AG08395 (cell line): ENCODE measurements at places on chromosomes 12 and 14.

GRCh38 chr12:19491863-19492262 lies 52.6 kb downstream of the AEBP2 start:
- DNase-seq, result no peak

DNA sequence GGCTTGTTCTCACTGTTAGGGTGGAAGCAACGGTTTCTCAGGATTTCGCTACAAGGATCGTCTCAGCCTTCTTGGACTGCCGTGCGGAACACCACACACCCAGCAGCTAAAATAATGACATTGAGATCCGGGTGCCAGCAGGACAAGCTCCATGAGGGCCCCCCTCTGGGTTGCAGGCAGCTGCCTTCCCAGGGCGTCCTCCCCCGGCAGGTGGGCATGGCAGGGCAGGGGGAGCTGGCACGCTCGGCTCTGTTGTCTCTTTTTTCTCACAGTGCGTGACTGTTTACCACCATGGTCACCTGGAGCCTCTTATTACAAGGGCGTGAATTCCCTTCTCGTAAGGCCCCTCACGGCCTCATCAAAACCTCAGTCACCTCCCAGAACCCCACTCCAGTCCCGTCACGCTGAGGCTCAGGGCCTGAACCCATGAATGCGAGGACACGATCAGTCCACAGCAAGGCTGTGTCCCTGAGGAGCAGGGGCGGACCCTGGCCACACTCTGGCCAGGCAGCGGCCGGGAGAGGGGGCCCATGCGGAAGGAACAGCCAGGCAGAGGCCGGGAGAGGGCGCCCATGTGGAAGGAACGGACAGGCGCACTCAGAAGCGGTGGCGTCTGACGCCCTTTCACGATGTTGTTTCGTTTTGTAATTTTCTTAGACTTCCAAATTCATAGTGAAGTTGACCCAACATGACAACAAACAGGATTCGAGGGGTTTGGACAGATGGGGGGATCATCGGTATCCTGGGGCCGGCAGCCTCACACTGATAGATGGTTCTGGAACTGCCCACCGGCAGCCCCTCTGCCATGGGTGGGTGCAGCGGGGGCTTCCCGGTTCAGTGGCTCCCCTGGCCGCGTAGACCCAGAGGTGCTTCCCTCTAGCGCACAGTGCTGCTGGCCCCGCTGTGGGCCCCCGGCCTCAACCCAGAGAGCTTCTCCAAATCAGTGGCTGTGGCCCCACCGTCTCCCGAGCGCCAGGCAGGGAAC lies 10.0 kb downstream of the LRCOL1 start:
- DNase-seq, result peak; percentile 74

- no peak for DNase-seq
Observed at GRCh38 chr12:62878211-62878610, 56.7 kb downstream of the PPM1H start.

DNA sequence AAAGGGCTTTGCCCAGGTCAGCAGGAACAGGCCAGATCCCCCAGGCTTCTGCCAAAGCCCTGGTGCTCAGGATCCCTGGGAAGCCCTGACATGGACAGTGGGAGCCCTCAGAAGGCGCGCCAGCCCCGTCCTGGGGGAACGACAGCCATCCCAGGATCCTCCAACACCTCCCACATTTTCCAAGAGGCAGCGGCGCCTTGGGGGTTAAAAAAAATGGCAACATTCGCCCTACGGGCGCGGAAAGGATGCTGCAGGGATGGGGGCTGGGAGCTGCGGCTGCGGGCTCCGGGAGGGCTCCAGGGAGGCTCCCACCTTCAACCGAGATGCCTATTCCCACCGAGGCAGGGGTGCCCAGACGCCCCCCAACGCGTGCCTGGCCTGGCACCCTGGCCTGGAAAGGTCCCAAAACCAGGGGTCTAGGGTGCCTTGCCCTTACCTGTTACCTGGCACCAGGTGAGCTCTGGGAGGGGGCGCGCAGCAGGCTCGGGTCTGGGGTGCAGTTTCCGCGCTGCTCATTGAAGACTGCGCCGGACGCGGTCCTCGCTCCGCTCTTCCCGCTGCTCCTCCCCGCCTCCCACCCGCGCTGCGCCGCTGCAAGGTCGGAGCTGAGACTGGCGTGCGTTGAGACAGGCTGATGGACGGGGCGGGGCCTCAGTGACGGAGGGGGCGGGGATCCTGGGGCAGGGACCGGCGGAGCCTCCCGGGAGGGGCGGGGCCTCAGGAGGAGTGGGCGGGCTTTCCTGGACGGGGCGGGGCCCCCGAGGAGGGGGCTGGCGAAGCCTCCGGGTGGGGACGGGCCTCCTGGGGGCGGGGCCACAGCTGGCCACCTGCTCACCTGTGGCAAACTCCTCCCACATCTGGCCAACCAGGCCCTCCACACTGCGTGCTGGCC lies at the start of gene ABCB9:
Gene ABCB9 (minus strand): TSS at position 613 of the 892 bp plus-strand sequence. CDS start 6,228 bp downstream, outside the sequence.
- peak; percentile 98 for DNase-seq

- DNase-seq, result peak; percentile 15
Observed at GRCh38 chr14:66638689-66639088, 130.7 kb downstream of the GPHN start.

- DNase-seq, result no peak
Observed at GRCh38 chr14:101554991-101555668, 6.2 kb upstream of the DIO3 start.

- DNase-seq, result no peak
Observed at GRCh38 chr12:25670076-25671055, 117.3 kb upstream of the LMNTD1 start.

GRCh38 chr12:16229676-16230075 lies 47.8 kb downstream of the SLC15A5 start:
- DNase-seq, result no peak

- no peak for DNase-seq
Observed at GRCh38 chr12:89729946-89730459, 21.4 kb upstream of the ATP2B1 start.

GRCh38 chr12:62247281-62248045 lies 12.7 kb upstream of the USP15 start:
- no peak for DNase-seq

- no peak for DNase-seq
Observed at GRCh38 chr14:28875934-28876571, 109.5 kb downstream of the FOXG1 start.

GRCh38 chr14:22648506-22648905 lies 4.4 kb upstream of the OR6J1 start:
- no peak for DNase-seq

DNA sequence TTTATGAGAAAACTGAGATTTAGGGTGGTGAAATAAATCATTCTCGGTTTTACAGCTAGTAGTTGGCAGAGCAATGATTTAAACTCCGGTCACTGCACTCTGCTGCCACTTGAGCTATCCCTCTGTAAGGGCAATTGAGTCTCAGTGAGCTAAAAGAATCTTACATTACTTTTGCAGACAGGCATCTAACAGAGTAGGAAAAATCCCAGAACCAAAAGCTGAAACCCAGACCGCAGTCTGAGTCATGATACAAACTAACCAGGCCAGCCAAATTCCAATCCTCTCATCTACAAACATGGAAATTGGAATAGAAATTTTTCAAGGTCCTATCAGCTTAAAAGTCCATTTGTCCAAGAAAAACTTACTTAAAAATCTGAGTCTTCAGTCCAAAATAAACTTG lies 73.7 kb downstream of the ANKS1B start:
- DNase-seq, result peak; percentile 92

- DNase-seq, result peak; percentile 27
Observed at GRCh38 chr12:123942911-123943648, 29.6 kb downstream of the CCDC92 start.

- no peak for DNase-seq
Observed at GRCh38 chr14:75881994-75882393, 99.8 kb downstream of the TGFB3 start.

- DNase-seq, result peak; percentile 10
Observed at GRCh38 chr14:73888971-73889370, 2.3 kb downstream of the ZNF410 start.

GRCh38 chr14:72651714-72652113 lies 242.2 kb downstream of the DPF3 start:
- DNase-seq, result no peak

DNA sequence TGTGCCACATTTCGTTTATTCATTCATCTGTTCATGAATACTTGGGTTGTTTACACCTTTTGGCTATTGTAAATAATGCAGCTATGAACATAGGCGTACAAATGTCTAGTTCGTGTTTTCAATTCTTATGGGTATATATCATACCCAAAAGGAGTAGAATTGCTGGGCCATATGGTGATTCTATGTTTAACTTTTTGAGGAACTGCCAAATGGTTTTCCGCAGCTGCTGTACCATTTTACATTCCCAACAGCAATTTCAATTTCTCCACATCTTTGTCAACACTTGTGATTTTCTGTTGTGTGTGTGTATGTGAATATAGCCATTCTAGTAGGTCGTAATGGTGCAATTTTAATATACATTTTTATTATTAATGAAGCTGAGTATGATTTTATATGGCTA lies 326.2 kb downstream of the ETNK1 start:
- DNase-seq, result no peak

DNA sequence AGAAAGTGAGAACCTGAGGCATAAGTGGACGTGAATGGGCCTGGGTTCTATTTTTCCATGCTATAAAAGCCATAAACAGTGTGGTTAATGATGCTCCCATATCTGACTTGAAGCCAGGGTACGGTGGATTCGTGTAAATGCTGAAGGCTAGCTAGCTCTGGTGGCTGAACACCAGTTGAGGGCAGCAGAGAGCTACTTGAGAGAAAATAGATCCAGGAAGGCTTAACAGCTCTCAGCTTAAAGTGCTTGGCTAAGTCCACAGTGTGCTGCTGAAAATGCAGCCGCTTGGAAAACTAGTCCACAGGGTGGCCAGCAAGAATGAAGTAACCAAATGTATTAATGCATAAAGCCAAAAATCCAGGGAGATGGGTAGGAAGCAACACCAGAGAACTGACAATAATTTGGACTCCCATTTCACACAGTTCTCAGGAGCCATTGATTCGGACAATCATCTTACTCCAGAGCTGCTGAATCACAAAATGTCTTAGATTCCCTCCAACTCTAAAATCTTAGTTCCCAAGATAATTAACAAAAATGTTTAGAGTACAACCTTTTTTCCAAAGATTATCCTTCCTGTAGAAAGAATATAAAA lies 15.0 kb upstream of the FOXG1 start:
- peak; percentile 52 for DNase-seq

DNA sequence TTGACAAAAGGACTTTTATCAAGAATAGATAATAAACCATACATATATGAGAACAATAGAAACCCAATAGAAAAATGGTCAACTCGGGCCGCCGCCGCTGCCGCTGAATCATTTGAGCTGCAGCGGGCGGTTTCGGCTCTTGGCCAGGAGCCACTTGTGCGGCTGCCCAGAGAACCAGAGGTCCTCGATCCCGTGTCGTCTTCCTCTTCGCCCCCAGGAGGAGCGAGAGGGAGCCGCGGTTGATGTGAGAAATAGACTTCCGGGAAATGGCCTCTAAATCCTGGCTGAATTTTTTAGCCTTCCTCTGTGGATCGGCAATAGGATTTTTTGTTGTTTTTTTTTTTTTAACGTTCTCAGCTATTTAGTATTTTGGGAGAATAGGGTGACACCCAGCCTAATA lies 44.8 kb downstream of the CPSF6 start:
- DNase-seq, result peak; percentile 77

DNA sequence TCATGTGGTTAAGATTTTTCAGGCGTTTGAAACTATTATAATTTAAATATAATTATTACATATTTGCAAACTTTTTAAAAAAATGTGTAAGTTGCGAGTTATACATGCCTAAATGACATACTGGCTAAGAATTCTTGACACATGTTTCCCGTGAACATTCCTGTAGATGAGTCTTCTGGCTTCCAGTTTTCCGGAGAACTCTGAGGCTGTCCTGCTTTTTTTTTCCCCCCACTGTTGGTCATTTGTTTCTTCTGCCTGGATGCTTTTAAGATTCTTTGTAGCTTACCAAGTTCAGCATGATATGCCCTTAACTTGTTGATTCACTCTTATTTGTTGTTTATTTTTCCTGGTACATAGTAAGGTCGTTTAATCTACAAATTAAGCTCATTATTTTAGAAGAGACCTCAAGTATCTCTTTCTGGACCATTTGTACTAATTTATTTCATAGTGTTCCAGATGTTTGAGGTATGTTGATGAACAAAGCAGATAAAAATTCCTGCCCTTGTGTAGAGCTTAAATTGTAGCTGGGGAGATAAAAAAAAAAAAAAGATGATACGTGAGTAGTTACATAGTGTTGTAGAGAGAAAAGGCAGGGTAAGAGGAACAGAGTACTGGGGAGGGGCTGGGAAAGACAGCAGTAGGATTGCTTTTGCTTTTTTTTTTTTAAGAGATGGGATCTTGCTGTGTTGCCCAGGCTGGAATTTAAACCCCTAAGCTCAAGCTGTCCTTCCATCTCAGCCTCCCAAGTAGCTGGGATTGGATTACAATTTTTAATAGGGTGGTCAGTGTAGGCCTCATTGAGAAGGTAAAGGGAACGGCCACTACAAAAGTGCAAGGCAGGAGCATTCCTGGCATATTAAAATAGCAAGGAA lies 32.8 kb downstream of the ARHGAP5 start:
- peak; percentile 65 for DNase-seq

DNA sequence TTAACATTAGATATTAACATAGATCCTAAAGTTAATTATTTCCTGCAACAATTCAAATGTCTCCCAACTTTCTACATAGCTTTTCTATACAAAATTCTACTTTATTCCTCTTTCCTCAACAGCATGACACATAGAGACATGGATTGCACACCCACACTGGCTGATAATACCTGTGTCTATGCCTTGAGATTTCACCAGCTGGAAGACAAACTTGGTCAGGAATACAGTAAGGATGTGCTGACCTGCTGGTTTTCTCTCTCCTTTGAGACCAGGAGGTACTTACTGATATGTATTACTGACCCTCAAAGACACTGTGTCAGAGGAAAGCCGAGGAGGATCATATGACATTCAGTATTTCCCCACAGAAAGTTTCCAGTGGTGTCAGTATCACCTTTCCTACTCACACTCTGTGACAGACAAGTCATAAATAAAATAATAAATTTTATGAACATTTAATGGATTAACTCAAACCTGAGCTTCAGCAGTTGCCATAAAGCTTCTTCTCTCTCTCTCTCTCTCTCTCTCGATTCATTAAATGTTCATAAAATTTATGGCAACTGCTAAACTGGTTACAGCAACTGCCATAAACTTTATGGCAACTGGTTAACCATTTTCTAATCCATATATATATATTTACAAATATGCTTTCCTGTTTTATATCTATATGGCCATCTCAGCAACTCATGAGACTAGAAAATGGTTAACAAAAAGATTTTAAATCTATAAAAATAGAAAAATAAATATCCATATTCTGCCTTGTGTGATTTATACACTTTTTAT lies 22.7 kb downstream of the EIF2S3B start:
- DNase-seq, result no peak

- no peak for DNase-seq
Observed at GRCh38 chr14:97442363-97442762, 645.2 kb downstream of the VRK1 start.

DNA sequence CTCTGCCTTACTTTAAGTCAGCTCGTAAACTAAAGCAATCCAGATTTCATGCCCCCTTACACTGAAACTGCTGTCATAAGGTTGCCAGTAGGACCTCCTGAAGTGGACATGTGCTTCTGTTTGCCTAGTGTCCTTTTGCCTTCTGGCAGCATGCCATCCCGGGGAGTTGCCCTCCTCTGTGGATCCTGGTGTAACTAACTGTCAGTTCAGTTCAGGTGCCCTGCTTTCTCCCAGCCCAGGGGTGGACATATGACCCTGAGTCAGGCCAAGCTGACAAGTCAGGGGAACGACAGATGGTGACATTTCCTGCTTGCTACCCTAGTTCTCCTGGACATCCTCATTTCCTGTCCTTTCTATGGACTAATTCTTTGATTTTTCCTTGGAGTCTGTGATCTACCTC lies 25.6 kb downstream of the AKAP6 start:
- DNase-seq, result no peak

GRCh38 chr12:92973614-92974013 lies 44.5 kb upstream of the EEA1 start:
- DNase-seq, result peak; percentile 17
